Fibroblast of the conjunctiva (primary cell): ENCODE measurements at places on chromosomes 7 and 10.

GRCh38 chr10:119644205-119644814 is 6.9 kb upstream of the BAG3 start:
- no peak for DNase-seq

DNA sequence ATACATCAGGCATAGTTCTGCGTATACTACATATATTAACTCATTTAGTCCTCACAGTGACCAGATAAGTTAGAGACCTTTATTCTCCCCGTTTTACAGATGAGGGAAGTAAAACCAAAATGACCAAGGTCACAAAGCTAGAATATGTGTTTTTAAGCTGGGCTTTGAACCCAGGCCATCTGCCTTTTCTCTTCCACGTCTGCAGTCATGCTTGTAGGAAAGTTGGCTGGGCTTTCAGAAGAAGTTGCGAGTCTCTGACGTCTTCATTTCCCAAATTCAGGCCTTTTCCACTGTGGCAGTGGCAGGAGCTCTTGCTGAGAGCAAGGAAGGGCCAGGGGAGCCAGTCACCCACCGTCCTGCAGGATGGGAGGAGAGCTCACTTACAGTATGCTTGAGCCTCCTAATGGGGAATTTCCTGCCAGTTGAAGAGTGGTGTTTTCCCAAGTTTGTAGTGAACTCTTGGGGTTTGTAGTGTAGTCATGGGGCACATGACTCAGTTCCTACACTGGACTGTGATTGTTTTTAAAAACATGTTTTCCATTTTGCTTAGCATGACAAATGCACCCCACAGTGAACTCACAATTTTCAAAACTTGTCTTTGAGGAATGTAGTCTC is 34.2 kb downstream of the CYP17A1 start:
- peak; percentile 68 for DNase-seq

- no peak for DNase-seq
Observed at GRCh38 chr7:41205600-41205999, 497.3 kb downstream of the INHBA start.

- DNase-seq, result no peak
Observed at GRCh38 chr10:126009650-126010049, 113.3 kb downstream of the FANK1 start.

- peak; percentile 60 for DNase-seq
Observed at GRCh38 chr10:78960316-78960800, 108.4 kb upstream of the ZMIZ1 start.

GRCh38 chr7:38020121-38020785 is 99.8 kb downstream of the EPDR1 start:
- no peak for DNase-seq

- DNase-seq, result no peak
Observed at GRCh38 chr10:9228771-9229170, 1174.3 kb downstream of the GATA3 start.

GRCh38 chr7:139857791-139858190 is 28.7 kb downstream of the TBXAS1 start:
- DNase-seq, result no peak

- DNase-seq, result peak; percentile 56
Observed at GRCh38 chr7:157339777-157340677, 3.2 kb downstream of the DNAJB6 start.

- DNase-seq, result peak; percentile 49
Observed at GRCh38 chr10:11270135-11270857, 252.6 kb downstream of the CELF2 start.

DNA sequence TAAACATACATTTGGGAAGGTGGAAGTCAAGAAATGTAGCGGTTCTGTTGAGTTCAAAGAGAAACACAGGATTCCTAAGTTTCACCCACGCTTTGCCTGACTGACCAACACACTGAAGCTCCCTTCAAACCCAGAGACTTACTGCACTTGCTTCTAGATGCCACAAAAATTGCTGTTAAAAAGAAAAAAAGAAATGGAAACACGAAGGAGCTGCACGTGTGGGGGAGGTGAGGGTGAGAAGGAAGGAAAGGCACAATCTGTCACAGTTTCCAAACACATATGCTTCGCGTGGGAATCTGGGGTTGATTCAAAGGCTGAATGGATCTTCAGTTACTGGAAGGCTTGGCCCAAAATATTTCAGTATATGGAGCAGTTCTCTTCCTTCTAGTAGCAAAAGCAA is 495.6 kb downstream of the DNAJB6 start:
- no peak for DNase-seq

- no peak for DNase-seq
Observed at GRCh38 chr7:1696671-1697498, 26.8 kb downstream of the ELFN1 start.

DNA sequence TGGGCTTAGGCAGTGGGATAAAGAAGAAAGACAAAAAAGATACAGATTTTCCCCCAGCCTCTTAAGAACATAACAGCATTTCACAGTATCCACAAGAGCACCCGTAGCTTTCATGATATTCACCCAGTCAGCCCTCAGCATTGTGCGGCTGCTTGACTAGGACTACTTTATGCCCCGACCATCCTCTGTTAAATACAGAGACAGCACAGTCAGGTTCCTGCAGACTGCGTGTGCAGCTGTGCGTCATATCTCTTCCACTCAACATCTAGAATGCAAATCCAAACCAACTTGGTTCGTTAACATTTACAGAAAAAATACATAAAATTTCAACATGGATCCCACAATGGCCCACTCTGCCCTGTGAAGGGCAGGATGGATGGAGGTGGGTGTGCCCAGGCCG is 33.8 kb downstream of the PIK3AP1 start:
- DNase-seq, result no peak

- peak; percentile 49 for DNase-seq
Observed at GRCh38 chr7:144670218-144670617, 165.6 kb downstream of the TPK1 start.

- DNase-seq, result no peak
Observed at GRCh38 chr7:78172267-78172757, 373.7 kb downstream of the PHTF2 start.

- DNase-seq, result no peak
Observed at GRCh38 chr10:34734918-34735317, 80.2 kb downstream of the PARD3 start.

- no peak for DNase-seq
Observed at GRCh38 chr10:79101560-79102497, 33.1 kb downstream of the ZMIZ1 start.

GRCh38 chr10:82089327-82089726 is 214.3 kb downstream of the NRG3 start:
- DNase-seq, result no peak

DNA sequence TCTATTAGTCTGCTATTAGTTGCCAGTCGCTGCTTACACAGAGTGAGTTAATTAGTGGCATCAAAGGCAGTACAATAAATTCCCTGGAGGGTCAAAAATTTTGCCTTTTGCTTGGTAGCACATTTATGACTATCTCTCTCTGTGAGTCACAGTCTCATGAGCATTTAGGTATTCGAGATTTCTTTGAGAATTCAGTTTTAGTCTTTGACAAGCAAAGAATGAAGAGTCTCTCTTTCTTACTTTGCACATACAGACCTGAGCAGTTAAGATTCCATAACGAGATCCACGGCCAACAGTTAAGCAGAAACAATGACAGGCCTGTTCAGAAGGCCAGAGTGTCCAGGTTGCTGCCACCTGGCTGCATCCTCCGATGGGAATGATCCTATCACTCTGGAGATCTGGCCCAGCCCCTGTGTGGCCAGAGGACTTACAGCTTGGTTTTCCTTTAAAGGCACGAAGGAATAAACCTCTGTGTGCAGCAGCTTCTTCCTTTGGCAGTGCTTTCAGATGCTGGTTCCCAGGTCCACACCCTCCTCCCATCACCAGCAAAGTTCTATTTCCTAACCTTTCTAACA is 80.6 kb downstream of the GLI3 start:
- DNase-seq, result no peak

GRCh38 chr7:48611993-48612392 is 312.4 kb upstream of the CDC14C start:
- DNase-seq, result no peak

DNA sequence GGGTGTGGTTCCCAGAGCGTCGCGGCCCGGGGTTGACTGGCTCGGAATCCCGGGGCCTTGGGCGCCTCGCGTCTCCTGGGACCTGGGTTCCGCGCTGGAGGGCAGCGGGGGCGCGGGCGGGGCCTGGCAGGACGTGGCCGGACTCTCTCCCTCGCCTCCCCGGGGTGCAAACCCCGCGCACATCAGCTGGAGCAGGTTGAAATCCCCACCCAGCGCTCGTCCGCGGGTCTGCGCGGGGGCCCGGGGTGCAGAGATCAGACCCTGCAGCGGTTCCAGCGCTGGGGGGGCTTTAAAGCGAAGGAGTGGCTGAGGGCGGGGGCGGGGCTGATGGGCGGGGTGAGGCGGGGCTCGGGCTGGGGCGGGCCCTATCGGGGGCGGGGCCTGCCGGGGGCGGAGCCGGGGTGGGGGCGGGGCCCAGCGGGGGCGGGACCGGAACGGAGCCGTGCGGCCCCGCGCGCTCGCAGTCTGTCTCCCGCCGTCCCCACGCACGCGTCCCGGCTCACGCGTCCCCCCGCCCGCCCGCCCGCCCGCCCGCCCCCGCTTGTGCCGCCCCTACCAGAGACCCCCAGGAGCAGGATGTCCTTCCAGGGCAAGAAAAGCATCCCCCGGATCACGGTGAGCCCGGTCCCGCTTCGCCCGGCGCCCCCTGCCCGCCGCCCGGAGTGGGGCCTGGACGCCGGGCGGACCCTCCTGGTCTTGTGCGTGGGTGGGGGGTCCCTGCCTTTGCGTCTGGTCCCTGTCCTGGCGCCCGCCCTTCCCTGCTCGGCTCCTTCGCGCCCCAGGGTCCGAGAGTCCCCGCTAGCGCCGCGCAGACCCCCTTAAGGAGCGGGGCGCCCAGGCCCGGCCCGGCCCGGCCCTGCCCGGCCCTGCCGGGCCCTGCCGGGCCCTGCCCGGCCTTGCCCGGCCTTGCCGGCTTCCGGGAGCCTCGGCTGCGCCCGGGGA is at the start of gene DPYSL4:
DPYSL4 (plus strand) TSS at position 461 of the 942 bp plus-strand sequence; CDS start at position 577, 116 bp downstream.
- DNase-seq, result no peak

DNA sequence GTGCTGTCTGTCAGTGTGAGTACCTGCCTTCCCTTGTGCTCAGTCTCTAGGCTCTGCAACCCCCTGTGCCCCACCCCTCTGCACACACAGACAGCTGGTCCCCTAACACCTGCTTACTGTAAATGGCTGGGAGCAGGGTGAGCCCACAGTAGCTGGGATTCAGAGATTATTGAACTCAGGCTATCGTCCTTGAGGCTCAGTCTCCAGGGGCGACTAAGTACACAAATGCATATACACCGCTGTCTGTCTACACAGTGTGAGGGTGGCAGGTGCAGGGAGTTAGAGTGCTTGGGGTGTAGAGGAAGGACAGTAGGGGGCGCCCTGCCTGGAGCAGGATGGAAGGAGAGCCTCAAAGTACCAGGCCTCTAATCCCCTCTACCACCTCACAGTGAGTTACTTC is 12.9 kb downstream of the UPP1 start:
- DNase-seq, result no peak

GRCh38 chr7:98357751-98358161 is 43.1 kb downstream of the BAIAP2L1 start:
- DNase-seq, result peak; percentile 10

GRCh38 chr10:1034758-1035157 is 9.1 kb upstream of the IDI2 start:
- no peak for DNase-seq

GRCh38 chr7:155254018-155254417 is 43.7 kb upstream of the INSIG1 start:
- DNase-seq, result no peak

DNA sequence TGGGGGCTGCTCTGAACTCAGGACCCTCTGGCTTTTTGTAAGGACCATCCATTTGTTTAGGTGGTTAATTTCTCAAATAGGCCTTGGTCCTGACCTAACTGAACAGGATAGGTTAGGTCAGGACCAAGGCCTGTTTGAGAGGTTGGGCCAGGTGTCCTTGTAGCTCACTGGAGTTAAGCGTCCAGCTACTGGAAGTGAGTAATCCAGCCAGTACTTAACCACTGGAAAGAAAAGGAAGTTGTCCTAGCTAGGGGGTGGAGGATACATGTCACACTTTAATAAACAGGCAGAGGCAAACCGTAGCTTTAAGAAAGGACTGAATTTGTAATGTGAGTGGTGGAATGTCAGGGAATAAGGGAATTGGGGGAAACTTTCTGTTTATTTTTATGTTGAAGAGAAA is 96.0 kb downstream of the GPR85 start:
- no peak for DNase-seq

DNA sequence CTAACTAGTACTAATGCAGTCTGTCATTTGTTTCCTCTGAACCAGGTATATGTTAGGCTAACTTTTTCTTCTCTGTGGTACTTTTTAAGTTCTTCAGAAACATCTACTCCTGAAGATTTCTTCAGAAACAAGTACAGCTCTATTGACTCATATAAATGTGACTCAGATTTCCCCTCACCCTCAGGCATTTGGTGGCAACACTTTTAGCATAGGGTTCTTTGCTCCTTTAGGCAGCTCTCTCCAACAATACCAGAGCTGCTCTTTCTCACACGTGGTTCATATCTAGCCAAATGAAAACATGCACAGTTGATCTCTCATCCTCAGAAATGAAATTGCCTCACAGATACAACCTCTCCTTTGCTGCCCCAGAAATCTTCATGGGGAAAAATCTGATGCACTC is 939.8 kb downstream of the SORCS1 start:
- peak; percentile 12 for DNase-seq

DNA sequence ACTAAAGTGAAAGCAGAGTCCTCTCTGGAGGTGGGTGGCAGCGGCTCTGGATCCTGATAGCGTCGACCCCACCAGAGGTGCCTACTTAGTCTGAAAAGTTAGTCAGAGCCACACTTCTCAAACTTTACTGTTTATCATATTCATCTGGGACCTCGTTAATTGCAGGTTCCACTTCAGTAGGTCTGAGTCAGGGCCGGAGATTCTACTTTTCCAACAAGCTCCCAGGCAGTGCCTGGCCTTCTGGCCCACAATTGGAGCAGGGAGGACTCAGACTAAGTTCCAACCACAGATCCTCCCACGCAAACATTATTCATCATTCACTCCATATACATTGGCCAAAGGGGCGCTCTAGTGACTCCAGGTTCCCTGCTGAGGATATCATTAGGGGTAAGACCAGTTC is 78.1 kb downstream of the VSTM4 start:
- DNase-seq, result no peak

DNA sequence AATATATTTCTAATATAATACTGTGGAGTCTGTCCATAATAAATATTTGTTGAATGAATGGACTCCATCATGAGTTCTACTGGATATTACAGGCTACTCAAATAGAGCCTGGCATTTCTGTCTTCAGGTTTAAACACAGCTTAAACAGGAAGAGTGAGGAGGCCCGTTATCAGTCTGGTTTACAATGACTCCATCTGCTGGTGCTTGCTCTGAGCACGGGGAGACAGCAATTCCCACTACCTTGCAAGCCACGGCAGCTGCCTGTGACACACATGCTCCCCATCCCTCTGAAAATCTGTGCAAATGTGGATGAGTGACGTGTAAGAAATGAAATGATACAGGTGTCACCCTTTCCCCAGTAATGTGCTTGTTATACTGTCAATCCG is 293.5 kb upstream of the IMMP2L start:
- peak; percentile 14 for DNase-seq

GRCh38 chr7:88090671-88091070 is 129.2 kb downstream of the SRI start:
- DNase-seq, result no peak

GRCh38 chr7:123747620-123748141 is 1.1 kb downstream of the WASL start:
- peak; percentile 43 for DNase-seq

- DNase-seq, result no peak
Observed at GRCh38 chr7:117010375-117011133, 57.3 kb downstream of the ST7 start.

GRCh38 chr10:73205890-73206289 is 38.0 kb downstream of the FAM149B1 start:
- no peak for DNase-seq

GRCh38 chr10:127424594-127425264 is 124.4 kb upstream of the NPS start:
- no peak for DNase-seq
